HFFc6 (cell line): ENCODE measurements at places on chromosomes 2 and 18. TPM values are rescaled to one million over a fixed set of nuclear protein-coding genes. Genes with fewer than 3 reads are reported as not detected.

GRCh38 chr2:43460611-43461365 lies 135.1 kb downstream of the THADA start:
- peaks cover 13% of the 10 kb centered on the region for H3K36me3 ChIP-seq
- peaks cover 85% of the 10 kb centered on the region for H3K4me1 ChIP-seq
- peaks cover 2% of the 10 kb centered on the region for H3K27me3 ChIP-seq
- no peak overlapping the region for H3K27ac ChIP-seq

GRCh38 chr2:122875091-122875865 lies 1119.8 kb downstream of the TSN start:
- no peak for DNase-seq
- no peak overlapping the region for H3K27ac ChIP-seq
- H3K4me3 ChIP-seq: no peak overlapping the region
- no peaks in the 10 kb centered on the region for H3K27me3 ChIP-seq
- no peaks in the 10 kb centered on the region for H3K36me3 ChIP-seq
- H3K4me1 ChIP-seq: no peaks in the 10 kb centered on the region

DNA sequence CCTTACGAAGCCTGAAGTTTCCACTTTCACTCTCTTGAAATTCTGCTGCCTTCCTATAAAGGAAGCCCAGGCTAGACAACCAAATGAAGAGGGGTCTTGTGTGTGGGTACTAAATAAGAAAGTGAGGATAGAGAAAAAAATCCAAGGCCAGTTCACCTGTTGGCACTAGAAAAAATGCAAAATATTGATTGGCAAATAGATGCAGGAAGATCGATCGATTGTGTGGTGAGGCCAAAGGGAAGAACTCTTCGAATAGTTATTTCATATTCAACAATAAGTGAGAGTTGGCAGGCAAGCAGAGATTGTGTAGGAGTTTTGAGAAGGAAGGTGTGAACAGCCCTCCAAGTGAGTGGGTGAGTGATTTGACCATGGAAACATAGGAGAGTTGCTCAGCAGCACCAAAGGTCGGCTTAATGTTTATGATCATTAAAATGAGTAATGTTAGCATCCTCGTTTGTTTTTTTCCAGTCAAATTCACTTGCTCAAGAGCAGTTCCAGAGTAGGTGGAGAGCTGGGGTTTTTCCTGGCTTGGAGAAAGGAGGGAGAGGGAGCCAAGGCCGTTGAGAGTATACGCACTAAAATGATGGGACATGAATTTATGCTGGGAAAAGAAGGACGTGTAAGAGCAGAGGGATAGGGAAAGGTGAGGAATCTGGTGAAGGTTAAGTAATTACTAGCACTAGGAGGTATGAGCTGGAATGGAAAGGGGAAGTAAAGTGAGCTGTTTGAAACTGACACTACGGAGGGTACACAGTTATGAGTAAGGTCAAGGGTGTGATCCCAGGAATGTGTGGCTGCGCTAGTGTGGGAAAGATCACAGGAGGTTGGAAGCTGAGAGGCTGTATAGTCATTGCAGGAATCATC lies 1.1 kb upstream of the NAPG start:
- DNase-seq: no peak
- H3K27me3 ChIP-seq: peaks cover 4% of the 10 kb centered on the region
- H3K4me3 ChIP-seq: peak overlapping the region; percentile 97
- peaks cover 5% of the 10 kb centered on the region; the same call in 1 of the 2 replicates for H3K36me3 ChIP-seq

- H3K4me3 ChIP-seq: no peak overlapping the region
- no peaks in the 10 kb centered on the region for H3K36me3 ChIP-seq
- H3K27me3 ChIP-seq: peaks cover 4% of the 10 kb centered on the region; the same call in 1 of the 2 replicates
- peaks cover 28% of the 10 kb centered on the region for H3K4me1 ChIP-seq
Observed at GRCh38 chr2:207044379-207045362, 105.4 kb downstream of the CPO start.

DNA sequence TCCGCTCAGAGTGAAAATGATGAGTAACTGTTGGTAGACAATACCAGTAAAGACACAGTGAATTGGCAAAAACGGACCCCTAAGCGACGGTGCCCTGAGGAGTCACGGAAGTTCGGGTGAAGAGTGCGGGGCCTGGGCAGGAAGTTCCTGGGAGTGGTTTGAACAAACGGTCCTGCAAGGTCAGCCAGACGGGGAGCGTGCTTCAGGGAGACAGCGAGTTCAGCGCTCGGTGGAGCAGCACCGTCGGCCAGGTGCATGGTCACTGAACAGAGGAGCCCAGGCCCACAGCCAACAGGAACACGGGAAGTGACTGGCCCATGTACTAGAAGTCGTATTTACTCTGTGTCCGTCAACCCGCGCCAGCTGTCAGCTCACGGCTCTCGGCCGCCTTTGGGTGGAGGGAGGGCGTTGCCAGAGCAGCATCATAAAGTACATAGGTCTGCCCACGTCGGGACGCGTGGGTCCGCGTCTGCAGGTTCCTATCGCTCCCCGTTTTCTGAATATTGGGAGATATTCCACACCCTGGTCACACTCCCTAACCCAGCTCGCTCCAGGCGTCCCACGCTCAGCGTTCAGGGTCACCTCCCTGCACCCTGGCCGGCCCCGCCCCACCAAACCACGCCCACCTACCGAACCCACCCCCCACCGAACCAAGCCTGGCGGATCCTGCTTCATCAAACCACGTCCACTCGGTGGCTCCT lies 75.6 kb upstream of the UXS1 start:
- H3K36me3 ChIP-seq: no peaks in the 10 kb centered on the region
- H3K4me3 ChIP-seq: no peak overlapping the region
- H3K4me1 ChIP-seq: no peaks in the 10 kb centered on the region
- H3K27ac ChIP-seq: no peak overlapping the region
- peaks cover 5% of the 10 kb centered on the region for H3K27me3 ChIP-seq

GRCh38 chr2:64516651-64517510 lies 7.2 kb upstream of the AFTPH start:
- peaks cover 20% of the 10 kb centered on the region for H3K27me3 ChIP-seq
- H3K27ac ChIP-seq: no peak overlapping the region
- DNase-seq: no peak
- no peak overlapping the region for H3K4me3 ChIP-seq

DNA sequence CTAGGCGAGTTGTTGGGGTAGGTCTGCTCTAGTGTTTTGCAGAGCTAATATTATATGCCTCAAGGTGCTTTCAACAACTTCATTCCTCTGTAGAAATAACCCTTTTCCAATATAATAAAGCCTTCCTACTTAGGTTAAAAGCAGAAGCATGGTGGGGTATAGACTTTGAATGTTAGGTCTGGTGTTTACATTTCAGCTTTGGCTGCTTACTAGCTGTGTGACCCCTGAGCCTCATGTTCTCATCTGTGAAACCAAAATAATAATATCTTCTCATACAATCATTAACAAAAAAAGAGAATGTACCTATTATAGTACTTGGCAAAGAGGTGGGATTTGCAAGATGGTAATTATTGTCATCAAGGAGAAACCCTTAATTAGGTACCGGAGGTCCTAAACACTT lies 386.6 kb downstream of the NBAS start:
- H3K4me1 ChIP-seq: peaks cover 39% of the 10 kb centered on the region
- peaks cover 24% of the 10 kb centered on the region for H3K36me3 ChIP-seq
- no peak overlapping the region for H3K27ac ChIP-seq
- no peaks in the 10 kb centered on the region for H3K27me3 ChIP-seq
- no peak for DNase-seq

GRCh38 chr2:108536133-108536780 lies 2.0 kb downstream of the LIMS1 start:
- DNase-seq: no peak
- H3K4me3 ChIP-seq: peak overlapping the region; percentile 98
- H3K27ac ChIP-seq: peak overlapping the region; percentile 94
- peaks cover 5% of the 10 kb centered on the region for H3K36me3 ChIP-seq

DNA sequence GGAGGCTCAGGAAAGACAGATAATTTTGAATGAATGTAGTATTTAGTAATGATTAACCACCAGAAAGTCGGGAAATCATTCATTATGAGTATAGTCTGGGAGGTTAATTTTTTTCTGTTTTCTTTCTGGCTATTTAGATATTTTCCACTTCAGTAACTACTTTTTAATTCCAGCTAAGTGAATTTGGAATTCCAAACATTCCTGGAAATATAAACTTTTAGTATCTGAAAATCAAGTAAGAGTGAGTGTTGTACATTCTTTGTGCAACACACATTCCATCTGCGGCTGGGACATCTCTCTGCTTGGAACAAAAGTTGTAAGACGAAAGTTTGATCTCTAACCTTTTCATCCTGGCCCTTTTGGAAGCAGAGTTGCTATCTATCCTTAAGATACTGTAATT lies 275.7 kb upstream of the SPRED2 start:
- H3K27me3 ChIP-seq: peaks cover 6% of the 10 kb centered on the region
- H3K36me3 ChIP-seq: no peaks in the 10 kb centered on the region
- peak; percentile 20 for DNase-seq
- H3K4me3 ChIP-seq: peak overlapping the region; percentile 63

STPG4 gene
- total RNA-seq: 0.21 to 0.40 TPM in 2 of 3 replicates, not detected in the other

PCARE gene
- not detected in 3 replicates for total RNA-seq

RPRM gene
- total RNA-seq: not detected in 3 replicates

APOB gene
- total RNA-seq: not detected in 3 replicates

POTEC gene
- not detected in 3 replicates for total RNA-seq

GPN1 gene
- 32.4 to 41.4 TPM (median 37.2 TPM) in 3 replicates for total RNA-seq

ASTL gene
- not detected in 2 replicates for total RNA-seq

LRRC30 gene
- not detected in 3 replicates for total RNA-seq

CD302 gene
- total RNA-seq: 2.2 and 3.7 TPM in 2 replicates

RAD51AP2 gene
- not detected in 3 replicates for total RNA-seq
